Activated CD4-positive, alpha-beta T cell treated with anti-CD3 and anti-CD28 coated beads for 36 hours (primary cell): ENCODE measurements at places on chromosomes 3 and 15. TPM values are rescaled to one million over a fixed set of nuclear protein-coding genes. Genes with fewer than 3 reads are reported as not detected.

TRPM1 gene
- not detected for total RNA-seq

ARPIN gene
- total RNA-seq, result not detected

WDR93 gene
- total RNA-seq, result not detected

OCA2 gene
- not detected for total RNA-seq

RPL14 gene
- 3,976 TPM for total RNA-seq

GXYLT2 gene
- not detected for total RNA-seq

PCOLCE2 gene
- 0.55 TPM for total RNA-seq
